ENCODE measurements at places on chromosomes 4 and X.

DNA sequence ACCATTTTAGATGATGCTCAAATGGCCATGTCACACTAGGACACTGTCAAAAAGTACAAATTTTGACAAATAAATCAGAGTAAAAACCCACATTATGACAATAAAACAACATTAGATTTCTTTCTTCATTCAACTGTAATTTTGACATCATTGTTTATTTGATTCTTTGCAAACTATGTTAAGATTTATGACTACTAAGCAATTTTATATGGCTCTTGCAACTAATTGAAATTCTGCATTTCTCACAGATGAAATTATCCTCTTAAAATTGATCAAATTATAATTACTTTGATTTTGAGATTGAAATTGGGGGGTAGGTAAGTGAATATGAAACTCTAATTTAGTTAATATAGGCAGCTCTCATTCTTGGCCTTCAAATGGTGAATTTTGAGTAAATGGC lies 59.8 kb downstream of the ATOH1 start:
- no peak for DNase-seq

DNA sequence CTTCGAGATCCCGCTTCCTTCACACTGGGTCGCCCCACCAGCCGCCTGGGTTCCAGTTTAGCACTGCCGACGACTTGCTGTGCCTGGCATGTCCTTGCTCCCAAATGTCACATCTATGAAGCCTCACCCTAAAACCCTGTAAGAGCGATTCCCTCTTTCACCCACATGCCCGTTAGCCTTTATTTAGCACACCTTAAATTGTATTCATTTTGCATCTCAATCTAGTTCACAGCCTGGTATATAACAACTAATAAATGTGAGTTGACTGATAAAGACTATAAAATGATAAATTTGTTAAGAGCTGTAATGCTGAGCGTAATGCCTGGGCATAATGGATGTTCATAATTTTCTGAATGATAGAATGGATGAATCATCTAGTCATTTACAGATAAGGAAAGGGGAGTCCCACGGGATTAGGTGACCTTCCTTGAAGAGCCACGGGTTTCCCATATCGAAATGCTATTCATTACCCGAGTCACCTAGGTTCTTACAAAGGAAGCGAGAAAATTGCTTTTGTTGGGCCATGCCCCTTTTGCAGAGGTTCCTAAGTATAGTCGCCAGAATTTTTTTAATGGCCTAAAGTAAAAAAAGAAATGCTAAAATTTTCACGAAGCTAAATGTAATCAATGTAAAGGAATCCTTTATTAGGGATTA lies 1.1 kb upstream of the AP1S2 start:
- DNase-seq: no peak

DNA sequence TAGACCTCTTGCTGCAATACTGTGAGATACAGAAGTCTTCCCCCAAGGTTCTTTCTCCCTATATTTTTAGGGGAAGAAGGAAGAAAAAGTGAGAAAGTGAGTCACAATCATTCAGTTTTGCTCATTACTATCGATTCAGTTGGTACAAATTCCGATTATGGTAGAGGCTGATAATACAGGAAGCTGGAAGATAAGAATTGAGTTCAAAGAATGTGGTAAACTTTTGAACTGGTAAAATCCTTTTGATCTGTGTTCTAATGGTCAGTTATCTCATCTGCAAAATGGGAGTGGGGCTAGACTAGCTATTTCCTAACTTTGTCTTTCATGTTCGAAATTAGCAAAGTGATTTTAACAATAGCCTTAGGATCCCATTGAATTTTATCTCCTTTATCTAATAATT lies 101.4 kb upstream of the FAT1 start:
- DNase-seq: no peak

DNA sequence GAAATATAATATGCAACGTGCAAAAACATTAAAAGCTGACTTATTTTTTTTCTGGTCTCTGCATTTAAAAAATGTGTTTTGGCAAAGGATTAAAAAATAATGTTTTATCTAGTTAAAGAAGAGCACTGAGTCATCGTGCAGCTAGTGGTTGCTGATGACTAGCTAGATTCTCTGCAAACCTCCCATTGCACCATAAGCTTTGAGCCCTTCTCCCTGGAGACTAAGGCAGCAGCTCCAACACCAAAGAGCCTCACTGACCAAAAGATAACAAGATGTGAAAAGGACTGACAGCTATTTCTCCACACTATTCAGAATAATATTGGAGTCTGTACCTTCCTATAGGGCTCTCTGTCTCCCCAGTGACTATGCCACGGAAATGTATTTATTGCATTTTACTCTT lies 424.3 kb downstream of the SLITRK2 start:
- DNase-seq: no peak

GRCh38 chrX:110692866-110693265 lies 102.8 kb downstream of the CHRDL1 start:
- DNase-seq: no peak

GRCh38 chrX:20571611-20572010 lies 304.9 kb upstream of the RPS6KA3 start:
- no peak for DNase-seq

- no peak for DNase-seq
Measured at GRCh38 chr4:57320217-57320616, 210.0 kb upstream of the IGFBP7 start.
